ENCODE measurements at places on chromosomes 16 and 17. TPM values are rescaled to one million over a fixed set of nuclear protein-coding genes. Genes with fewer than 3 reads are reported as not detected.

- DNase-seq = peak; percentile 41
Measured at GRCh38 chr17:63961355-63962212, 11.1 kb downstream of the SCN4A start.

DNA sequence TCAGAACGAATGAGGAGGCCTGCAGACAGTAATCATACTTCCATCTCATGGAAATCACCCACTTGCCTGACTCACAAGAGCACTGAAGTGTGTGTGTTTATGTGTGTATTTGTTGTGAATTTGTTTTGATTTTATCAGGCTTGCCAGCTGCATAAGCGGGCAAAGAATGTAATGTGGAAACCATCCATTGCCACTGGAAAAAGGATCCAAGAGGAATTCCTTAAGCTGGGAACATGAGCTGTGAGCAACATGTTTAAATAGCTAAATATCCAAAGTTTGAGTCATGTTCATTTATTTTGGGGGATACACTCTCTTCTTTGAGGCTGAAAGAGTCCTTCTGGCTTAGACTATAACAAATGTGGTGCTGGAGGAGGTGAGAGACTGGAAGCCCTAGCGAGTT is 198.4 kb upstream of the TBX2 start:
- no peak for DNase-seq

GRCh38 chr17:48608494-48608834 is 2.4 kb downstream of the HOXB7 start:
- DNase-seq = no peak

DNA sequence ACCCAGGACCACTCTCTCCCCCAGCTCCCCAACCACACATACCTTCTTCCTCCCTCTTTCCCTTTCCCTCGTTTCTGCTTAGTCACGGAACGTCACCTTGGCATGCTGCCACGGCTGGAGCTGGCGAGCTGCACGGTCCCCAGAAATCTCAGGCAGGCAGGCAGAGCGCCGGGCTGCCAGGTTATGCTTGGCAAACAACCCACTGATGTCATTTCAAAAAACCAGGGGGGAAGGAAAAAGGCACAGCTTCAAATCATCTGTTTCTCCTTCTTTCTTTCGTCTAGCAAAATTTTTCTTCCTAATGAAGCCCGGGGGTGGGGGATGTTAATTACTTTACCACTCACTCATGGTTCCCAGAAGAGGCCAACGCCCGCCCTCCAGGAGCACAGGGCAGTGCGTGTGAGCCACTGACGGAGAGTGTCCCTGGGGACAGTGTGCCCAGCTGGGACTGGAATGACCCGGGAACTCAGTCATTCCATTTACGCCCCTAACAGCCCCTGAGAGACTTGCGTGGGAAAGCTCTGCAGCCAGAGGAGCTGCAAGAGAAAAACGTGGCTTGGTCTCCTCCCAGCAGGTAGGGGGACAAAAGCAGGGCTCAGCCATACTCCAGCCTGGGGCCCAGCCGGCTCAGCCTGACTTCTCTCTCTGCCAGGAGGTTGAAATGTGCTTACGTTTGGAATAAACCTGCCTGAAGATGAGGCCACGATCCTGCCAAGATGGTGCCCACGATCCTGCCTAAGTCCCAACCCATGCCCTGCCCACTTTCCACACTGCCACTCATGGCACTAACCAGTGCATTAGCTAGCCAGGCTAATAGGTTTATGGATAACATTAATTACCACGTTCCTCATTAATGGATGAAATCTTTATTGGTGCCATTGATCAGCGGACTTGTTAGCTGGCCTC is 198.9 kb downstream of the ZFHX3 start:
- no peak for DNase-seq

- no peak for DNase-seq
Measured at GRCh38 chr17:51354936-51355335, 94.6 kb downstream of the UTP18 start.

The VMO1 gene
- 2.0 TPM for total RNA-seq

The COL1A1 gene
- total RNA-seq = 26.7 TPM

The TPPP3 gene
- total RNA-seq = 17.5 TPM

The FBXL16 gene
- total RNA-seq = 4.3 TPM

The KATNIP gene
- total RNA-seq = 48.1 TPM
